Right kidney (tissue), 9 donors: ENCODE measurements at places on chromosomes 1 and 21.

- DNase-seq: no peak
These were observed 62.0 kb downstream of the TRIM11 start for GRCh38 chr1:228344631-228345072.

GRCh38 chr1:76682138-76682537 lies 185.1 kb upstream of the ST6GALNAC5 start:
- DNase-seq: no peak

DNA sequence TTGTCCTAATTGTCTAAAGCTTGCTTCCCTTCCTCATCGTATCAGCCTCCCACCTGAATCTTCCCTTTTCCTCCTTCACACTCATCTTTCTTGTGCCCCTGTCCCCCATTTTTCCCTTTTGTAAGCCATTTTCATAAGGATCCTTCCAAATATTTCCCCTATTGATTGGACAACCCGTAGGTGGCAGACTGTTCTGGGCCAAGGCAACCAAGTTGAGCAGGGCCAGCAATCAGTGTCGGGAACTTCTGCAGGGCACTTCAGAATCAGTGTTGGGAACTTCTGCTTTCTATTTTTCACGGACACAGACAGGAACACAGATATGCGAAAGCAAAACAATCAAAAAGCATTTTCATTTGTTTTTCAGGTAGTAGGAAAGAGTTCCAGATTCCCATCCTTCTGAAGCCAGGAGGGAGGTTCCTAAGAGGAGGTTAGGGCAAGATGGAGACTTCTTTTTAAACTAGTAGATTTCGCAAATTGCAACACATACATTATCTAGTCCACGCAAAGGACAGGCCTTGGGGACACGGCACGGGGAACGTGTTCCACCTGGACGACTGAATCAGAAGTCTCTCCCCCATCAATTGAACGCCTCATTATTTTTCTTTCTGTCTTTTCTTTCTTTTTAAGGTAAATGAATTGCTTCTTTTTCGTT lies 691 bp upstream of the MPZL1 start:
- no peak for DNase-seq

GRCh38 chr1:36111151-36111550 lies 13.9 kb downstream of the COL8A2 start:
- DNase-seq: no peak

- no peak for DNase-seq
These were observed 53.1 kb upstream of the CD5L start for GRCh38 chr1:157894613-157895165.

DNA sequence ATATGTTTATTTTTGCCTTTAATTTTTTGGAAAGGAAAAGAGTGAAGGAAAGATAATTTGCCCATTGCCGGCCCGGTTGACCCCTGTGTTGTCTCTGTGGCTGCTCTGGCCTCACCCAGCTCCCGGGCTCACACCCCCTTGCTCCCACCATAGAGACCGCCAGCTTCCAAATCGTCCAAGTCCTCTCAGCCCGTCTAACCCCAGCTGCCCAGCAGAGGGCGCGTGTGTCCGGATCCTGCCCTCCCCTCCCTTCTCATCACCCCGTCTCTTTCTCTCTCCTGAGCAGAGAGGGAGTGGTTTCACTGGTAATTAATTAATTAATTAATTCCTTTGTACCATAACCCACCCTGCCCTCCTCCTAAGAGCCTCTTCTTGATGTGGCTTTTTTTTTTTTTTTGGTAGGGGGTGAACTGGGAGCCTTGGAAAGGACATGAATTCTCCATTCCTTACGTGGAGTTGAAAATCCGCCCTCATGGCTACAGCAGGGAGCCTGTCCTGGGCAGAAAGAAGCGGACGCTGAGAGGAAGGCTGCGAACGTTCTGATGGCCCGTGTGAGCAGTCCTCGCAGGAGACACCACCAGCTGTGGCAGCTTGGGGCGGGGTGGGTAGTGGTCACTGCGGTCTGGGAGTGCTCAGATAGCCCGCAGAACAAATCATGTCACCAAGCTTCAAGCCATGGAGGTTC lies 45.9 kb downstream of the KIAA0040 start:
- peak; percentile 58 for DNase-seq

DNA sequence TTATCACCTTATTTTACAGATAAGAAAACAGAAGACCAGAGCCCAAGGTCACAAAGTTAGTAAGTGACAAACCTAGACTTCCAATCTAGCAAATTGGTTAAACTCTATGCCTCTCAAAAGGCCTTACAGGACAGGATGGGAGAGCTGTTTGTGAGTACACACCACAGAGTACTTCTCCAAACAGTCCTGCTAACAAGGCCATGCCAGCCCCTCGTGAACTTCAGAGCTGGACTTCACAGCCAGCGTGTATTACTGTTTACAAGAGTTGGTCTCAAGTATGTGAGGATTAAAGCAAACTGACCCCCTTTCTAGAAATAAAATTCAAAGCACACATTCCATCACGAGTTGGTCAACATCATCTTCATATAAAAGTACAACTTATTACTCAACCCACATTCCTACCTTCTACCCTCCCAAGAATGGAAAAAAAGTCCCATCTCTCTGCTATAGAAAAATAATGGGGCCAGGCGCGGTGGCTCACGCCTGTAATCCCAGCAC lies 19.8 kb upstream of the UBR4 start:
- no peak for DNase-seq

DNA sequence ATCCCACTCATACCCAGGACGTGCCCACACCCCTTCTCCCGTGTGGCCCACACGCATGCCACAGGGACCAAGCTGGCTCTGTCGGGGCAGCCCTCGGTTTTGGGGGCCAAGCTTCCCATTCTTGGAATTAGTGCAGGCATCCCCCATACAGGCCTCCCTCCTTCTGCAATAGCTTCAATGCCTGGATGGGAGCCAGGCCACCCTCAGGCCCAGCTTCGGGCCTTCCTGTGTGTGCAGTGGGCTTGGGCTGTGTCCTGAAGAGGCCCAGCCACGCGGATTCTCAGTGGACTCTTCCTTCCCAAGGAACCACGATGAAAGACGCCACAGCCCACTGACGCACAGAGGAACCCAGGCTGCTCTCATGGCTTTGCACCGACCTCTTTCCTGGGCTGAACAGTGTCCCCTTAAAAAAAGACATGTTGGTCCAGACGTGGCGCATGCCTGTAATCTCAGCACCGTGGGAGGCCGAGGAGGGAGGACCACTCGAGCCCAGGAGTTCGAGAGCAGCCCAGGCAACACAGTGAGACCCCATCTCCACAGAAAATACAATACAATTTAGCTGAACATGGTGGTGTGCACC lies 3.4 kb downstream of the KRTAP10-11 start:
- DNase-seq: no peak
